CD4-positive, alpha-beta memory T cell (primary cell): ENCODE measurements at places on chromosomes 5 and 9. TPM values are rescaled to one million over a fixed set of nuclear protein-coding genes. Genes with fewer than 3 reads are reported as not detected.

TAF11L10 gene
- total RNA-seq, result not detected

CRHBP gene
- not detected for total RNA-seq

DNA sequence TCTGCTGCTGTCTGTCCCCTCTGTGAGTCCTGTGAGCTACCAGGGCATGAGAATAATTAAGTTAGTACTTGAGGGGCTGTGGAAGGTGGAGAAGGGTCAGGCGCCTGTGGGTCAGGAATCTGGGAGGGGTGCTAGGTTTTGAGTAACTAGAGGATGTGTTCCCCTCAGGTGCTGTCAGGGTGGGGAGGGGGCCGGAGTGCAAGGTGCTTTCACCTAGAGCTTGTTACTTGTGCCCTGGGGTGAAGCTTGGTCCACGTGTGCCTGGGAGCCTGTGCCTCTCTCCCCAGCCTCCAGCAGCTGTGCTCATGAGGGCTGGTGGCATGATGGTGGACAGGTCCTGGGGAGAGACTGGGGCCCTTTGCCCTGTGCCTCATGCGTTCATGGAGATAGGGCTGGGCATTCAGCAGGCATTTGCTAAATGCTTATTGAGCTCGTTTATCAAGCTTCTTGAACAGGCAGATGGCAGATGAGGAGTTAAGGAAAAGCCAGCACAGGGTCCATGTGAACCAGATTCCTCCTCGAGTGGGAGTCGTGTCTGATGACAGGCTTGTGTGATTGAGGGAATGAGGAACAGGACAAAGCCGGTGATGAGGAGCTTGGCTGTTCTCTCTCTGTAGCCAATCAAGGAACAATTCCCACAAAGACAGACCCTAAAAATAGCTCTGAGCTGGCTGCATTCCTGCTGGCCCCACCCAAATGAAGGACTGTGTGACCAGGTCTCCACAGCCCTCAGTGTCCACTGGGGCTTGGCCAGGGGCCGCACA lies 40.9 kb downstream of the CACNA1B start:
- no peak for DNase-seq

- DNase-seq, result no peak
These were observed 12.8 kb upstream of the TNFAIP8 start for GRCh38 chr5:119343052-119343451.

DNA sequence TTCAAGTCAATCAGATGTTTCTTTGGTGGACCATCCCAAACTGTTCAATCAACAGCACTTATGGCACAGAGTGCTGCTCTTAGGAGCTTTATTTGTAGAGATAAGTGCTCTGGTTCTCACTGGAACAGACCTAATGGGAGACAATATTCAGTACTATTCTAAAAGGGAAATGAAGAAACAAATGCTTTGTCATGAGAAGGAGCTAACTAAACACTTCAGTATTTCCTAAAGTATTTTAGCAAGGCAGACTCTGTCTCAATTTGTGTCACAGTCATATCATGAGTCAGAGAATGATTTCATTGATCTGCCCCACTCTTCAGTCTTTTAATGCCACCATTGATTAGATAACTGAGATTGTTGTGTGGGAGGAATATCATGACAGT lies 175.3 kb downstream of the SLF1 start:
- no peak for DNase-seq
